Fibroblast of lung (primary cell): ENCODE measurements at places on chromosomes 3 and 15.

DNA sequence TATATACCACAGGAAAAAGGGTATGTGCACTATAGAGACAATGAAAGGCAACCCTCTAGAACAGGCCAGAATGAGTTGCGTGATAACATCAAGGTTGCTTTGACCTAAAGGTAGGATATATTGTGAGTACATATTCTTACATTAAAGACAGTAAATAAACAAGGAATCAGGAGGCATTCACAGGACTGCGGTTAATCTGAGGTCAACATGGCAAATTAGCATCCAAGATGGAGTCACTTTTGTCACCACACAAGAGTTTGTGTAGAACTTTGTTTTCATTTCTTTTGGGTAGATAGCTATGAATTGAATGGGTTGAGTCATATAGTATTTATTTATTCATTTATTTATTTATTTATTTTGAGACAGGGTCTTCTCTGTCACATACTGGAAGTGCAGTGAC lies 11.5 kb upstream of the SCAP start:
- DNase-seq: no peak

- DNase-seq: peak; percentile 75
These were observed 26.7 kb downstream of the NRROS start for GRCh38 chr3:196666001-196666867.

GRCh38 chr3:196210673-196211556 lies at the start of gene ZDHHC19:
Gene ZDHHC19, minus strand, starts transcription at chr3:196211400. Its CDS starts 85 bp downstream, at chr3:196211315.
- no peak for DNase-seq

- peak; percentile 56 for DNase-seq
These were observed 16.9 kb upstream of the SEMA4B start for GRCh38 chr15:90184119-90184785.

DNA sequence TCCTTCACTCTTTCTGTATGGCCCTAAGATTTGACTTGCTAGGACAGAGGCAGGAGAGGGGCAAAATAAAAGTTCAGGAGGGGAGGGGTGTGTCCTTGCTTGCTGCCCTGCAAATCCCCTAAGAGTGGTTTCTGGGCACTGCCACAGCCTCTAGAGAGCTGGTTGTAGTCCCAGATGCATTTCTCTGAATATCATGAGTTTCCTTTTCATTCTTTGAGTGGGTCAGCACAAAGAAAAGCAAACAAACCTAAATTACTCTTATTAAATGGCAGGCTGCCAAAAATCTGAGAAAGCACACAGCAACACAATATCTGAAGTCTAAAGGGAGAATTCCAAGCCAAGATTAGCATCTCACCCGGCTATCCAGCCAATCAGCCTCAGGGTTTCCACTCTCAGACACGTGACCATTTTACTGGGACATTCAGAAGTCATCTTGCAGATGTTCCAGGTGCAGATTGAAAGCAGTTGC lies 919.3 kb downstream of the TUSC7 start:
- DNase-seq: peak; percentile 93

- DNase-seq: no peak
These were observed 34.5 kb downstream of the NPTN start for GRCh38 chr15:73598530-73599160.

- DNase-seq: peak; percentile 20
These were observed 319.4 kb upstream of the STAC start for GRCh38 chr3:36060950-36061349.

DNA sequence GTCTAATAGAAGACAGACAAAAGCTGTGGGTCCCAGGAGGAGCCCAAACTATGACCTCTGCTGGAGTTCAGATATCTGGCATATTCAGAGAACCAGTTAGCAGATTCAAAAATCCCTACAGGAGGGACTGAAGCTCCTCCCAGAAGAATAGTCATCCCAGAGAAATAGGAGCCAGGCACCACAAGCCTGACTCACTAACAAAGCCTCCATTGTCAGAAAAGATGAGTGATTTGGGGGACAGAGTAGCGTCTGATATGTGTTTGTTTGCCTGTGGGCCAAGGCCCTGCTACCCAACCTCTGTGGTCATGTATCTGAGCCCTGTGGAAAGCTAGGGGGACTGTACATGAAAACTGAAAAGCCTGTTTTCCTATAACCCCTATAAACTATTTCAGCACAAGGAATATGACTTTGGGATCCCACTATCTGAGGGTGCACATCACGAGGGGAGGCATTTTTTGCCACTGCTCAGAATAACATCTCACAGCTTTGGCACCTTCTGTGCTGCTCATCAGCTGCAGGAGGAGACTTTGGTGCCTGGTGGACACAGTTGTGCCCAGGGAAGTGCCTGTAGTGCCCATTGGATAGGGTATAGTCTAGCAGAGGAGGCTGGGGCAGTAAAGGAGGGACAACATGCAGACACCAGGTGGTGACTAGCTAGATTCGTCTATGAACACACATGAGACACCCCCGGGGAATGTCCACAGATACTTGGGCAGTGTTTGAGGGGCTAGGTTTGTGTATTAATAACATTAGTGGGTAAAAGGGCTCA lies 9.7 kb upstream of the LARP6 start:
- DNase-seq: peak; percentile 85

DNA sequence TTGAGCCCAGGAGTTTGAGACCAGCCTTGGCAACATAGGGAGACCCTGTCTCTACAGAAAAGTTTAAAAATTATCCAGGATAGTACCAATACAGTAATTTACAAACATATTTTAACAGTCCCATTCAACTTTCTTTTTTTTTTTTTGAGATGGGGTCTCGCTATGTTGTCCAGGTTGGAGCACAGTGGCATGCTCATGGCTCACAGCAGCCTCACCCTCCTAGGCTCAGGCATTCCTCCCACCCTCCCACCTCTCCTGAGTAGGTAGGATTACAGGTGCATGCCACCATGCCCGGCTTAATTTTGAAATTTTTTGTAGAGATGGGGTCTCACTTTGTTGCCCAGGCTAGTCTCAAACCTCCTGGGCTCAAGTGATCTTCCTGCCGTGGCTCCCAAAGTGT lies 12.5 kb upstream of the MAP6D1 start:
- DNase-seq: no peak

DNA sequence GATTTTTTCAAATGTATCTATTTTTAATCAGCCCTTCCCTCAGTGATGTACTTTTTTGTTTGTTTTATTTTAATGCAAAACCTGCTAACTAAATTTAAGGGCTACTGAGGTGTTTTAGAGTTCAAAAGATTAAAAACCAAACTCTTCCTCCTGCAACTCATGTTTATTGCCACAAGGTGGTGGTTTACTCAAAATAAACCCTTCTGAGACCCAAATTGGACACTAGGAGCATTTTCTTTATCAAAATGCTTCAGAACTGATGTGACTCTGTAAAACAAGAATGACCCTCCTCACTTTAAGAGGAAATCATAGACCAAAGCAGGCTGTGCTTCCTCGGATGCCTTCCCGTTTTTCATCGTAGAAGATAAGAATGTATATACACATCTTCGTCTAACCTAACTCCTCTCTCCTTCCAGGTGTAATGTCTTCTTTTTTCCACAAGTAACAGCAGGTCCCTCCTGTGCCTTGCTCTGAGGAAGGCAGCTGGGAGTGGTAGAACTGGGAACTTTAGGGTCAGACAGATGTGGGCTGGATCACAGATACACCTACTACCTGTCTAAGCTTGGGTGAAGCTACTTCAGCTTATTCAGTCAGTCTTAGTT lies 2.9 kb upstream of the NME9 start:
- DNase-seq: peak; percentile 36

DNA sequence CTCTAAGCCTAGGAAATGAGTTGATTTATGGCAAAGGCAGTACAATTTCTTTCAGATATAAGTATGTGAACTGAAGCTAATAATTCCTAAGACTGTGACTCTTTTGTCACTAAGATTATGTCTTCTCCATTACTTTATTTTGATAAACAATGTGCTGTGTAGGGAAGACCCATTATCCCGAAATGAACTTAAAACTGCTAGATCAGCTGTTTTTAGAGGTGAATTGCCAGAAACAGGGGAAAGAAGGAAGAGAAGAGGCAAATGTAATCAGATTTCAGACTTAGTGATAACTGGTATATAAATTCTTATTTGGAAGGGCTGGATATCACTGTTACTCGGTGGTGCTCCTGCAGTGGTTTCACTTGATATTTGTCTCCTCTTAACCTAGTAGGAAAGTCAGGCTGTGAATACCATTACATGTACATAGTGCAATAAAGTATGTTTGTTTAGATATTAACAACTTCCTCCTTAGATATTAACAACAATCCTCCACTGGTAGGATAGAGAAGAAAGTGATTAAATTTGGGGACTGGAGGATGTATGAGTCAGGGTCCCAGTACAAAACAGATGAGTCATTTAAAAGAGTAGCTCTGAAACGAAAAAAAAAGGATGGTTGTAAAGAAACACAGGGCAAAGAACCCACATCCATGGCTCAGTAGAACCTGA lies 338.5 kb upstream of the KCNH8 start:
- DNase-seq: no peak

DNA sequence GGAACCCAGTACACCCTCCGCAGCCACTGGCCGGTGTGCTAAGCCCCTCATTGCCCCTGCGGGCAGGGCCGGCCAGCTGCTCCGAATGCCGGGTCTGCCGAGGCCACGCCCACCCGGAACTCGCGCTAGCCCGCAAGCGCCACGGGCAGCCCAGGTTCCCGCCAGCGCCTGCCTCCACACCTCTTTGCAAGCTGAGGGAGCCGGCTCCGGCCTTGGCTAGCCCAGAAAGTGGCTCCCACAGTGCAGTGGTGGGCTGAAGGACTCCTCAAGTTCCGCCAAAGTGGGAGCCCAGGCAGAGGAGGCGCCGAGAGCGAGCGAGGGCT lies 81.4 kb upstream of the BCHE start:
- no peak for DNase-seq

DNA sequence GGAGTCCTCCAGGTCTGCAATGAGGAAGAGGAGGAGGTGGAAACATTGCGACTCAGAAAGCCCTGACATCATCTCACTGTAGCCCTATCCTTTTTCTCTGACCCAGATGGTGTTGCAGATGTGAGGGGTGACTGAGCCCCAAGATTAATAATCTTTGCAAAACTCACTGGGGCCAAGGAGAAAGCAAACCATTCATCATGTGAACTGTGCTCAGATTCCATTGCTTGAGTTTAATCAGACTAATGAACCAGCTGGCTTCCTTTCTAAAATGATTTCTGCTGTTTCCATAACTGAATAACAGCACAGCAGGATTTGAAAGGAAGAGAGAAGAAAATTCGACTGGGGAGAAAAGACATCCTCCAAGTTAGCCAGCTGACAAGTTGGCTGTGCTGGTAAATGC lies 13.4 kb upstream of the DGKG start:
- peak; percentile 35 for DNase-seq

- DNase-seq: peak; percentile 72
These were observed 78.3 kb upstream of the CDIN1 start for GRCh38 chr15:36501063-36501678.

DNA sequence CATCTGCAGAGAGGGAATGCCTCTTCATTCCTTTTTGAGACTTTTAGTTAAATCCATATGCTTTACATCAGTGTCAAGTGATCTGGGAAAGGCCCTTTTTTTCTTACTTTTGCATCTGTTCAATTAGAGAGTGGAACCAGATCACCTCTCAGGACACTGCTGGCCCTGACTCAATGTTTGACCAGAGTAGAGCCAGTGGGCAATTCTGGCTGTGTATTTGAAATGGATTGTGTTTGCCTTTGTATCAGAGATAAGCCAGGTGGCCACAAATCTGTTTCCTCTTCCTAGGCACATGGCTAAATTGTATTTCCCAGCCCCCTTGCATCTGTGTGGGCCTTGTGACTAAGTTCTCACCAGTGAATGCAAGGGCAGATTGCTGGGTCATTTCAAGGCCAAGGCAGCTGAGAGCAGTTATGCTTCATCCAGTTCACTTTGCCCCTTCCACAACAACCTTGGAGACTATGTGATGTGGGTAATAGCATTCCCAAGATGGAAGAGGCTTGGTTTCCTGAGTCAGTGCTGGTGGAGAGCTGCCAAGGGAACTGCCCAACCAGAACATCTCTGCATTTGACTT lies 75.6 kb upstream of the CACNA2D3 start:
- DNase-seq: peak; percentile 93

DNA sequence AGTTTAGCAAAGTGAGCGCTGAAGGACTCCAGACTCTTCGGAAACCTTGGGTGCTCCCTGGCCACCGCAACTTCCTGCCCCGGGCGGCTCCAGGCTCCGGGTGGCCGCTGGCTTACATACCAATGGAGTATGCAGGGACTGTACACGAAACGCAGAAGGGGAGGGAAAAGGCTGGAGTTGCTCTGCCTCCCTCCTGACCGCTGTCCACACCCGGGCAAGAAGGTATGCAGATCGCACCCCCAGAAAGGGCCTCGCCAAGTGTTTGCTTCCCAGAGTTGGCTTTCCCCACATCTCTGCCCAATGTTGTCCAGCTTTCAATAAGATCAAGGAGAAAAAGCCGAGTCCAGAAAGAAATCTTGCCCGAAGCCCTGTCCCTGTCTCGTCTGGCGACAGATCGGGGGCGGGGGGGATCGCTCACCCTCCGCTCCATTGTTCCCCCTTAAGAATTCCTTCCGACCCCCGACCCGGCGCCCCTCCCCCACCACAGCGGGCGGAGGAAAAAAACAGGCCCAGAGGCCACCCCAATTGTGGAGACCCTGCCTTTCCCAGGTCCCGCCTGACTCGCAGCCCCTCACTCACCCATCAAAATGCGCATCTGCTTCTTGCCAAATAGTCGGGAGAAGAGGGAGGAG lies 533 bp downstream of the ARF4 start:
- peak; percentile 94 for DNase-seq

DNA sequence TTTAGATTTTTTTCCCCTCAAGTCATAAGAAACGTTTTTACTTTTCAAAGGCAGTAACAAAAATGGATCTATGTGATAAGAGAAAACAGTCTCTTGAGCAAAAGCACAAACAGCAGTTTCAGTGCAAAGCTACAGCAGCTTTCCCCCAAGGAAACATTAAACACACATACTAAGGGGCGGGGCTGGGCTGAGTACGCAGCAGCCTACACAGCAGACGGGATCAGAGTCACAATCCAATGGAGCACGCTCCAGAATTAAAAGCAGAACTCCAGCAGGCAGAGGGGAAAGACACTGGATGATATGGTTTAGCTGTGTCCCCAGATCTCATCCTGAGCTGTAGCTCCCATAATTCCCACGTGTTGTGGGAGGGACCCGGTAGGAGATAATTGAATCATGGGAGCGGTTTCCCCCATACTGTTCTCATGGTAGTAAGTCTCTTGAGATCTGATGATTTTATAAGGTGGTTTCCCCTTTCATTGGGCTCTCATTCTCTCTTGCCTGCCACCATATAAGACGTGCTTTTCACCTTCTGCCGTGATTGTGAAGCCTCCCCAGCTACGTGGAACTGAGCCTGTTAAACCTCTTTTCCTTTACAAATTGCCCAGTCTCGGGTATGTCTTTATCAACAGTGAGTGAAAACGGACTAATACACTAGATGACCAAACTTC lies 116.2 kb upstream of the SLCO3A1 start:
- no peak for DNase-seq
